ENCODE measurements at places on chromosomes 3 and 15. TPM values are rescaled to one million over a fixed set of nuclear protein-coding genes. Genes with fewer than 3 reads are reported as not detected.

RPP25 gene
- 23.4 TPM for total RNA-seq

GRCh38 chr3:53022647-53023046, 23.2 kb downstream of the SFMBT1 start:
- no peaks in the 10 kb centered on the region for H3K36me3 ChIP-seq
- H3K4me3 ChIP-seq: no peak overlapping the region
- no peaks in the 10 kb centered on the region for H3K4me1 ChIP-seq
- H3K27ac ChIP-seq: no peak overlapping the region

- no peaks in the 10 kb centered on the region for H3K27me3 ChIP-seq
- H3K36me3 ChIP-seq: no peaks in the 10 kb centered on the region
- no peak overlapping the region for H3K27ac ChIP-seq
- no peaks in the 10 kb centered on the region for H3K4me1 ChIP-seq
- H3K4me3 ChIP-seq: no peak overlapping the region
Observed at GRCh38 chr3:169509359-169509758, 154.2 kb downstream of the MECOM start.

DNA sequence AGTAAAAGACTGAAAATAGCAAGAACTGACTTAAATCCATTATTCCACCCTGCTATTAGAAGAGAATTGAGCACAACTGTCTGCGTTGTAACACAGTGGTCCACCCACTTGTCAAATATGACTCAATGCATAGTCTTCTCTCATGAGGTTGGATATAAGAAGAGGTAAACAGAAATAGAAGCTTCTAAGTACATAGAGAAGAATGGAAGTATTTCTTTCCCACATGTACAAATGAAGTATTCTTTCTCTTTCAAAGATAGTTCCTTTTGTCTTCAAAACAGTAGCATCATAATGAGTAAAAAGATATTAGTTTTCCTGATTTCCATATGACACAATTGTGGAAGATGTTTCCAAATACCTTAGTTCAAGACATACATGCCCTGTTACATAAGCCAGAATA, 348.6 kb upstream of the CCDC54 start:
- no peak for DNase-seq
- no peak overlapping the region for H3K4me3 ChIP-seq
- H3K27me3 ChIP-seq: no peaks in the 10 kb centered on the region

GRCh38 chr15:70558406-70559264, 204.7 kb downstream of the UACA start:
- no peak overlapping the region for H3K27ac ChIP-seq
- no peaks in the 10 kb centered on the region for H3K36me3 ChIP-seq
- peaks cover 11% of the 10 kb centered on the region for H3K4me1 ChIP-seq
- no peak overlapping the region for H3K4me3 ChIP-seq
- no peak for DNase-seq
- H3K27me3 ChIP-seq: no peaks in the 10 kb centered on the region

DNA sequence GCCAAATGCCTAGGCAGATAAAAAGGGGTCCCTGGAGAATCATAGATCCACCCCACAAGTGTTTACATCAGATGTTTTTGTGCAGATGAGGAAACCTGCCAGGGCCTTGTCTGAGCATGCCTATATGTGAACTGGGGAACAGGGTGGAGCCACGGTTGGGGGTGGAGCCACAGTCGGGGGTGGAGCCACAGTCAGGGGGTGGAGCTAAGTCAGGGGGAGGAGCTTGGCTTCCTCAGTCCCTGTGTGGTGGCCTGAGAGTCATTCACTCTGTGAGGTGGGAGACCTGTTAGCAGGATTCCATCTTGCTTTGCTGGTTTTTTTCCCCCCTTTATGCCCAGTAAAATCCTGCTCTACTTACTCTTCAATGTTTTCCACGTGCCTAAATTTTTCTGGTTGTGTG, 57.8 kb upstream of the TGFBR2 start:
- no peak for DNase-seq
- H3K27ac ChIP-seq: no peak overlapping the region

- no peaks in the 10 kb centered on the region for H3K36me3 ChIP-seq
- no peak overlapping the region for H3K27ac ChIP-seq
- H3K4me1 ChIP-seq: peaks cover 22% of the 10 kb centered on the region
- DNase-seq: peak; percentile 42
- peaks cover 99% of the 10 kb centered on the region for H3K27me3 ChIP-seq
- peak overlapping the region; percentile 60 for H3K4me3 ChIP-seq
Observed at GRCh38 chr15:66252685-66253417, 699 bp downstream of the MEGF11 start.

DNA sequence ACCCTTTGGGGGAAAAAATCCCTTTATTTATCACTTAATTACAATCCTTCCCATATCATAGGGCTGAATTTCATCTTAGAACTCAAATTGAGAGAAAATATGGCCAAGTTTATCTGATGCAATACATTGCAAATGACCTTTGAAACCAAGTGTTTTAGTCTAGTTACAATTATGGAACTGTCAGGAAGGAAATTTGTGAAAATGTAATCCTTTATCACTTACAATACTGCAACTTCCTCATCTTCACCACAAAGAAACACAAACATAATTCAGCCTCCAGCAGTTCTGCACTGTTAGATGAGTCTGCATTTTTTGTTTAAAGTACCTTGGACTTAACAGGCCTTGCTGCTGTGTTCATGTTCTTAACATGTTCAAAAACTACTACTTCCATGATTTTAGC, 4.6 kb downstream of the CCPG1 start:
- H3K4me3 ChIP-seq: no peak overlapping the region
- peak overlapping the region; percentile 5 for H3K27ac ChIP-seq
- H3K27me3 ChIP-seq: no peaks in the 10 kb centered on the region
- H3K4me1 ChIP-seq: peaks cover 10% of the 10 kb centered on the region
- no peaks in the 10 kb centered on the region for H3K36me3 ChIP-seq

DNA sequence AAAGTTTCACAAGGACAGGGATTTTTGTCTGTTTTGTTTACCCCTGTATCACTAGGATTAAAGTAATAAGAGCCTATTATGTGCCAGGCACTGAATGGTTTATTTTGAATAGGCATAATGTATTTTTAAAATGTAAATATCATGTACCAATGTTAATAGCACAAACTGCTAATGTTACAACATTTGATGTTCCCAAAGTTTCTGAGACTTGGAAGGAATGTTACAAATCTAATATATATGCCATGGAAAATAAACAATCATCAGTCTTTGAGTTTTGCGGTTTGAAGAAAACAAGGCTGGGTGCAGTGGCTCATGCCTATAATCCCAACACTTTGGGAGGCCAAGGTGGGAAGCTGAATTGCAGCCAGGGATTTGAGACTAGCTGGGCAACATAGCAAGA, 159.4 kb downstream of the CDIN1 start:
- H3K27me3 ChIP-seq: no peaks in the 10 kb centered on the region
- no peak overlapping the region for H3K4me3 ChIP-seq
- H3K4me1 ChIP-seq: no peaks in the 10 kb centered on the region

DNA sequence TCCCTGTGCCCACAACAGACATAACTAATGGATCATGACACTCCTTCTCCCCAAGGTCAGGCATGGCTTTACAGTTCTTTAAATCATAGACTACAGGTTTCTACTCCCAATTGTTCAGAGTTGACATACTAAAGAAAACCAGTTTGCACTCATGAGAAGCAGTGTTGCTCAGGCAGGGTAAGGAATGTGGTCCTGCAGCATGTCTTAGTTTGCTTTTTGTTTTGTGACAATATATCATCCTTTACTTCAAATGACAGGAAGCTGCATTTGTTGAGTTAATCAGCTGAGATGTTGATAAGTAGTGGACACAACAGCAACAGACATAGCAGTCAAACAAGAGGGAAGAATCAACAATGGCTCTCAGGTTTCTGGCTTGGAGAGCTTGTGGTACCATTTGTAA, 267.5 kb downstream of the SLCO3A1 start:
- no peaks in the 10 kb centered on the region for H3K27me3 ChIP-seq
- no peak for DNase-seq
- peaks cover 14% of the 10 kb centered on the region for H3K4me1 ChIP-seq
- no peak overlapping the region for H3K4me3 ChIP-seq
- H3K27ac ChIP-seq: no peak overlapping the region

DNA sequence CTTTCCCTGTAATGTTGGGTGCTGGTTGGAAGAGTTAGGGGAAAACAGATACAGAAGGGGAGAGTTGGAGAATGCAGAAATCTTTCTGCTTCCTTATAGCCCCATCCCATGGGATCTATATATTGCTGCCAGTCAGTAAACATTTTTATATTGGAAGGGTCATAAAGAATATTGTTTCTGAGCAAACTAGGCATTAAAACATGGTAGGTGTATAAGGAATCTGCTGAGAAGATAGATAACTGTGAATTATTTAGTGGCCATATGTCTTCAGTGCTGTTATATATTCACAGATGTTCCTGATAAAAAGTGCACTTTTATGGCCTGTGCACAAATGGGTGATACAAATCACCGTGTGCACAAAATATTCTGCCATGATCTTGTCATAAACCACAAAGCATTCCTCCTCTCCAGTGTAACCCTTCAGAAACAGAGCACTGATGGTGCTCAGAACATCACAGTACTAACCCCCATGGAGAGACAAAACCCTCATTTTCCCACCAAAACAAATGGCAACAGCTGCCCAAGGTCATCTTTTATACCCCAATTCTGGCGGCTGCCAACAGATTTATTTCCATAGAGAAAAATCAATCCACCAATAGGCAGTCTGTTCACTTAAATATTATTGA, 269.3 kb downstream of the SLC9A9 start:
- no peaks in the 10 kb centered on the region for H3K36me3 ChIP-seq
- H3K27ac ChIP-seq: no peak overlapping the region
- H3K4me1 ChIP-seq: no peaks in the 10 kb centered on the region
- no peaks in the 10 kb centered on the region for H3K27me3 ChIP-seq
- H3K4me3 ChIP-seq: no peak overlapping the region

DNA sequence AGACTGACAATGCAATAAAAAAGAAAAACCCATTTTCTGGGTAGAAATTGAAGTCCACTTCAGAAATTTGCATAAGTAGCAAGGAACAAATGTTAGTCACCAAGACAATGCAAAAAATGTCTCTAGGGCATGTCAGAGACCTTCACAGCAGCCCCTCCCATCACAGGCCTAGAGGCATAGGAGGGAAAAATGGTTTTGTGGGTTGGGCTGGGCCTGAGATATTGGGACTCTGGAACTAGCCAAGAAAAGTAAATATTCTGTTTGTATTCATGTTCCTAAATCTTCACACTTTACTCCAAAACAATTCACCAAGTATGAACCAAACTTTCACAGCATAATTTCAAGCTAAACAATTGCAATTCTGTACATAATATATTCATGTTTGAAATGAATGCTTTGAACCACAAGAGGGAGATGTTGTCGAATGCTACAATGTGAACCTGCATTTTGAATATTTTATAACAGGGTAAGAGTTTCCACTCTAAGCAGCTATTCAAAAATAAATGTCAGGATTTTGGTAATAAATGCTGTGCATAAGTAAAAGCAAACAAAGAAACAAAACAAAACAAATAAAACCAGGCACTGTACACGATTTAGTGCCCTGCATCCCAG, 429.2 kb downstream of the OTOL1 start:
- no peak for DNase-seq
- no peaks in the 10 kb centered on the region for H3K36me3 ChIP-seq
- no peaks in the 10 kb centered on the region for H3K4me1 ChIP-seq
- no peak overlapping the region for H3K27ac ChIP-seq
- H3K27me3 ChIP-seq: no peaks in the 10 kb centered on the region
- H3K4me3 ChIP-seq: no peak overlapping the region

GRCh38 chr15:39499042-39499441, 81.8 kb upstream of the THBS1 start:
- DNase-seq: no peak
- no peaks in the 10 kb centered on the region for H3K27me3 ChIP-seq
- peak overlapping the region; percentile 42 for H3K27ac ChIP-seq
- peaks cover 12% of the 10 kb centered on the region for H3K4me1 ChIP-seq
- H3K36me3 ChIP-seq: no peaks in the 10 kb centered on the region

PARP15 gene
- 0.32 TPM for total RNA-seq

MORC1 gene
- total RNA-seq: 5.6 TPM

DNA sequence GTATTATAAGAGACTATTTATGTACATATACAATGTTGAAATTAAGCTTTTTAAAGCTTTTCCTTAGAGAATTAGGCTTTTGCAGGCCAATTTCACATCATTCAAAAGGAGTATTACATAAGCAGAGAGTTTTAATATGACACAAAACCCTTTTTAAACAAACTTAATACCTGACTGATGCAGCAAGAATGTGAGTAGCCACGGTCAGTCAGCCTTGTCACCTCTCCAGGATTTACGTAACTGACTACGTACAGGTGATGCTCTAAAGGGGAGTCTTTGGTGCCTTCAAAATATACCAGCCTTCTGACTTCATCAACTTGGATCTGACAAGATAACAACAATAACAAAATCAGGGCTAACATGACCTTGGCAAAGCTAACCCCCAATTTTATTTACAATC, 44.2 kb upstream of the IGDCC4 start:
- DNase-seq: no peak
- H3K4me1 ChIP-seq: no peaks in the 10 kb centered on the region
- no peak overlapping the region for H3K27ac ChIP-seq

GRCh38 chr3:157093096-157093495, 66.9 kb downstream of the CCNL1 start:
- no peaks in the 10 kb centered on the region for H3K27me3 ChIP-seq
- H3K36me3 ChIP-seq: no peaks in the 10 kb centered on the region
- peaks cover 13% of the 10 kb centered on the region for H3K4me1 ChIP-seq
- no peak for DNase-seq
- H3K27ac ChIP-seq: no peak overlapping the region
- H3K4me3 ChIP-seq: no peak overlapping the region

- no peak for DNase-seq
- no peaks in the 10 kb centered on the region for H3K4me1 ChIP-seq
- no peak overlapping the region for H3K4me3 ChIP-seq
- no peaks in the 10 kb centered on the region for H3K27me3 ChIP-seq
- no peaks in the 10 kb centered on the region for H3K36me3 ChIP-seq
Observed at GRCh38 chr15:29840926-29841325, 18.7 kb upstream of the TJP1 start.

KCNH8 gene
- 0.97 TPM for total RNA-seq

RBPMS2 gene
- total RNA-seq: 1.2 TPM

- H3K27ac ChIP-seq: no peak overlapping the region
- H3K4me3 ChIP-seq: no peak overlapping the region
- peaks cover 24% of the 10 kb centered on the region for H3K4me1 ChIP-seq
- H3K36me3 ChIP-seq: no peaks in the 10 kb centered on the region
- DNase-seq: no peak
- H3K27me3 ChIP-seq: no peaks in the 10 kb centered on the region
Observed at GRCh38 chr3:141389703-141390102, 21.4 kb downstream of the ZBTB38 start.

- H3K4me1 ChIP-seq: no peaks in the 10 kb centered on the region
- DNase-seq: no peak
- no peak overlapping the region for H3K27ac ChIP-seq
- no peaks in the 10 kb centered on the region for H3K36me3 ChIP-seq
- H3K27me3 ChIP-seq: no peaks in the 10 kb centered on the region
- H3K4me3 ChIP-seq: no peak overlapping the region
Observed at GRCh38 chr3:14510838-14511622, 29.1 kb downstream of the GRIP2 start.

PLCB2 gene
- 1.7 TPM for total RNA-seq

DNA sequence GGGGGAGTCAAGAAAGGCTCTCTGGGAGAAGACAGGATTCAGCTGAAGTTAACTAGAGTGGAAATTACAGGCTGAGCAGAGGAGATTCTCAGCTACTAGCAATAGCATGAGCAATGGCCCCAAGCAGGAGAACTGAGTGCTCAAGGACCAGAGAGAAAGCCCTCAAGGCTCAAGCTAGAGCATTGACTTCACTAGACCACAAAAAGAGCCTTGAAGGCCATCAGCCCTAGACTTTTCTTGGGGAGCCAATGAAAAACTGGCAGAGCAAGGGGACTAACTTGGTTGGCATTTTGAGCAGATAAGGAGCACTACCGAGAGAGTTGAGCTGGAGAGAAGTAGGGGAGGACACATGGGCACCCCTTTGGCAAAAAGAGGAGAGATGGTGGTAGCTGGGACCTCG, 277.6 kb downstream of the FEZF2 start:
- H3K36me3 ChIP-seq: no peaks in the 10 kb centered on the region
- no peak for DNase-seq
- H3K4me3 ChIP-seq: no peak overlapping the region
- peaks cover 12% of the 10 kb centered on the region for H3K4me1 ChIP-seq
